A549 treated with RU486 at 1 μM for 4 hours (cell line): ENCODE measurements at places on chromosomes 5 and 9. TPM values are rescaled to one million over a fixed set of nuclear protein-coding genes. Genes with fewer than 3 reads are reported as not detected.

The PCDHA1 gene
- total RNA-seq, result 0.15 to 0.34 TPM (median 0.21 TPM) in 4 of 5 replicates, not detected in the other

The HAND1 gene
- 0.15 to 0.19 TPM (median 0.17 TPM) in 4 of 5 replicates, not detected in the other for total RNA-seq

The IQGAP2 gene
- 1.0 to 1.8 TPM (median 1.3 TPM) in 5 replicates for total RNA-seq

The CATSPER3 gene
- total RNA-seq, result 0.19 to 0.67 TPM (median 0.46 TPM) in 5 replicates

The CREBRF gene
- 1.5 to 3.5 TPM (median 2.2 TPM) in 5 replicates for total RNA-seq

The PCDH12 gene
- not detected in 5 replicates for total RNA-seq

The KIF27 gene
- total RNA-seq, result 0.46 to 1.6 TPM (median 1.2 TPM) in 5 replicates

The DOK3 gene
- 3.0 to 5.6 TPM (median 4.3 TPM) in 5 replicates for total RNA-seq

The OSMR gene
- 47.6 to 80.4 TPM (median 77.8 TPM) in 5 replicates for total RNA-seq

The UBE2QL1 gene
- total RNA-seq, result 0.10 to 0.18 TPM (median 0.15 TPM) in 5 replicates

The DNAJB5 gene
- 3.6 to 5.4 TPM (median 4.9 TPM) in 5 replicates for total RNA-seq

The NIPBL gene
- 9.5 to 15.9 TPM (median 14.6 TPM) in 5 replicates for total RNA-seq

The ANXA1 gene
- 1,170 to 1,524 TPM (median 1,352 TPM) in 5 replicates for total RNA-seq

The CARTPT gene
- not detected in 5 replicates for total RNA-seq

The PTGER4 gene
- 0.70 to 1.0 TPM (median 0.94 TPM) in 5 replicates for total RNA-seq

The BTNL3 gene
- total RNA-seq, result not detected in 5 replicates

The C8G gene
- 0.24 to 2.2 TPM (median 0.66 TPM) in 5 replicates for total RNA-seq

The SHISAL2B gene
- not detected in 5 replicates for total RNA-seq

The DAB2 gene
- total RNA-seq, result 9.0 to 13.5 TPM (median 11.5 TPM) in 5 replicates

The ADAMTS12 gene
- total RNA-seq, result 6.1 to 9.6 TPM (median 7.9 TPM) in 5 replicates
